ENCODE measurements at places on chromosomes 1 and 21.

DNA sequence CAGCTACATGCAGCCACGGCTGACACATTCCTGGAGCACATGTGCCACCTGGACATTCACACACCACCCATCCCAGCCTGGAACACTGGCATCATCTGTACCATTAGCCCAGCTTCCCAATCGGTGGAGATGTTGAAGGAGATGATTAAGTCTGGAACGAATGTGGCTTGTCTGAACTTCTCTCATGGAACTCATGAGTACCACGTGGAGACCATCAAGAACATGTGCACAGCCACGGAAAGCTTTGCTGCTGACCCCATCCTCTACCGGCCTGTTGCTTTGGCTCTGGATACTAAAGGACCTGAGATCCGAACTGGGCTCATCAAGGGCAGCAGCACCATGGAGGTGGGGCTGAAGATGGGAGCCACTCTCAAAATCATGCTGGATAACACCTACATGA is 25.0 kb upstream of the TRIM33 start:
- no peak for DNase-seq

DNA sequence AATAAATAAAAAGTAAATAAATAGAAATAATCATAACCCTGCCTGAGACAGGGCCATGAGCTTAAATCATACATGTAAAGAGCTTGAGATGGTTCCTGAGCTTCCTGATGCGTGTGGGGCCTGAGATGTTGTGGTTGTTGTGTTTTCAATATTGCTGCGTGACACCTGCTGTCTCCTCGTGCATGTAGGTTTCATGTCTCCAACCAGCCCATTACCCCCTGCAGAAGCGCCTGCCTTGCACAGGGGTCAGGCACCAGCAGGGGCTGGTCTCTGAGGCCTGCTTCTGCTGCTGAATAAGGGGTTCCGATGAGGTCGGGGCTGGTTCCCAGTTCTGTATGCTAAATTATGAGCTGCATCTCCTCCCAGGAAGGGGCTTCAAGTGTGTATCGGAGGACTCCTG is 15.9 kb downstream of the UMODL1 start:
- DNase-seq = no peak

GRCh38 chr1:207823880-207824566 is 72.2 kb downstream of the CD46 start:
- DNase-seq = peak; percentile 100

DNA sequence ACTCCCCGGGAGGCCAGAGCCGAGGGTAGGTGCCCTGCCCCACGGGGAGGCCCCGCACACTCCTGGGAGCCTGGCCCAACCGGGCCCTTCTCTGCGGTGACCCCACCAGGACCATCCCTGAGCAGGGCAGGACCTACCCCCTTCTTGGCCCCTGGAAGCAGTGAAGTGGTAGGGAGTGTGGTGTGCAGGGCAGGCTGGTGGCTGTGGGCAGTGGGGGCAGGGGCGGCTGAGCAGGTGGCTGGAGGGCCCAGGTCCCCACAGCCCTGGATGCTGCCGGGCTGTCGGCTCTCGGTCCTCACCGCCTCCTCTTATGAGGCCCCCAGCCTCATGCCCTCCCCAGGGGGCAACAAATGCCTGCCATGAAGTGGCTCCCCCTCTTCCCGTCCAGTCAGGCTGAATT is 19.5 kb downstream of the PLCH2 start:
- no peak for DNase-seq

DNA sequence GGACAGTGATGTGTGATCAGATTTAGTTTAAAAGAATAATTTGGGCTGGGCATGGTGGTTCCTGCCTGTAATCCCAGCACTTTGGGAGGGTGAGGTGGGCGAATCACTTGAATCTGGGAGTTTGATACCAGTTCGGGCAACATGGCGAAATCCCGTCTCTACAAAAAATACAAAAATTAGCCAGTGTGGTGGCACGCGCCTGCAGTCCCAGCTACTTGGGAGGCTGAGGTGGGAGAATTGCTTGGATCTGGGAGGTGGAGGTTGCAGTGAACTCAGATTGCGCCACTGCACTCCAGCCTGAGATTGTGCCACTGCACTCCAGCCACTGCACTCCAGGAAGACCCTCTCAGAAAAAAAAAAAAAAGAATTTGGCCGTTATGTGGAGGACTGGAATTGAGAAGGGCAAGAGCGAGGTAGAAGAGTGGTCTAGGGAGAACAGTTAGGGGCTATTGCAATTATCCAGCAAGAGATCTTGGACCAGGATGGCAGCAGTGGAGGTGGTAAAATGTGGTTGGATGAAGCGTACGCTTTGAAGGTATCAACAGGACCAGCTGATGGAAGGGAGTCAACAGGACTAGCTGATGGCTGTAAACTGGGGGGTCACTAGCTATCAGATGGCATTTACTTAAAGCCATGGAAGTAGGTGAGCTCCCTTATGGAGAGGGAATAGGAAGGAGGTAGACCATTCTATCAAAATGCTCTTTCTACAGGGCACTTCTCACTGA is 9.6 kb downstream of the BTBD19 start:
- no peak for DNase-seq

GRCh38 chr1:102884238-102884637 is 224.1 kb downstream of the COL11A1 start:
- no peak for DNase-seq

DNA sequence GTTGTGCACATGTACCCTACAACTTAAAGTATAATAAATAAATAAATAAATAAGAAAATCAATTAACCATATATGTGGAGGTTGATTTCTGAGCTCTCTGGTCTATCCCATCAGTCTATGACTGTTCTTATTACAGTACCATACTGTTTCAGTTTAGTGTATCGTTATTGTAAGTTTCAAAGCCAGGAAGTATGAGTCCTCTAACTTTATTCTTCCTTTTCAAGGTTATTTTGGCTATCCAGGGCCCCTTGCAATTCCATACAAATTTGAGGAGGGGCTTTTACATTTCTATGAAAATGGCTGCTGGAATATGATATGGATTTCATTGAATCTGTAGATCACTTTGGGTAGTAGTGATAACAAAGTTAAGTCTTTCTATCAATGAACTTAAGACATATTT is 96.9 kb upstream of the BCL9 start:
- no peak for DNase-seq

- DNase-seq = no peak
Observed at GRCh38 chr1:166906647-166907046, 30.6 kb upstream of the TADA1 start.

DNA sequence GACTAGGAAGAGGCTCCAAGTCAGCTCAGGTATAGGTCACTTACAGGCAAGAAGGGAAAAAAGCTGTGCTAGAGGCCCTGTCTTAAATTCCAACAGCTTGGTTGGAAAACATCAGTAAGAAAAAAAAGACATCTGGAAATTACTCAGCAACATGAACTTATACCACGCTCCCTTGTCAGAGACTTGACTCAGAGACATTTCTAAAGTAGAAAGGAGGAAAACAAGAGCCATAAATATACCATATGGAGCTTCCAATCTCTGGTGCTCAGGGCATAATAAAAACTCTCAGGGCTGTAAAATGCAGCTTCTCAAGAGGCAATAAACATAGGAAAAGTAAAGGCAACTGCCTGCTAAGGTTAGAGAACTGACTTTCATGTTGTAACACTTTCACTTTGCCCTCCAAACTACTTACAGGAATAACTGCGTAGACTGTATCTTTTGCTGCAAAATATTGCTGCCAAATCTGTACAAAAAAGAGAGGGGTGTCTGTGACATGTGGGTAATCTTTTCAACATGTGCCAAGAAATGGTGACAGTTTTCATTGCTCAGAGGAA is 14.7 kb downstream of the ATPAF1 start:
- DNase-seq = no peak

GRCh38 chr21:45302082-45303061 is 14.7 kb upstream of the POFUT2 start:
- DNase-seq = no peak

- no peak for DNase-seq
Observed at GRCh38 chr1:45356186-45356585, 15.9 kb upstream of the MUTYH start.

DNA sequence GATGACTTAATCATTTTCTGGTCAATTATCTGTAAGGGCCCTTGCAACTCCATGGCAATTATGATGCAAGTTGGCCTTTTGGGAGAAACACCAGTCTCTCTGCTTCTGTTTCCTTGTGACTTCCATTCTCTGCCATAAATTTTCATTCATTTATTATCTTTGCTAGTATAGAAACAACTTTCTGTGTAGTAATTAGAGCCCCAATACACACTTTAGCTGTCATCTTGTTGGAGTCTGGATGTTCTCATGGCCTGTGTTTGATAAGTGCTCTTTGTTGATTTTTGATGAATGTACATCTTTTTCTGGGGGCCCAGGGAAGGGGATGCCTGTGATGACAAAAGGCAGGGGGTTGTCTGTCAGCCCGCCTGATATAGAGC is 22.4 kb downstream of the PROX1 start:
- no peak for DNase-seq

- peak; percentile 52 for DNase-seq
Observed at GRCh38 chr21:37266515-37267221, 466 bp downstream of the VPS26C start.

DNA sequence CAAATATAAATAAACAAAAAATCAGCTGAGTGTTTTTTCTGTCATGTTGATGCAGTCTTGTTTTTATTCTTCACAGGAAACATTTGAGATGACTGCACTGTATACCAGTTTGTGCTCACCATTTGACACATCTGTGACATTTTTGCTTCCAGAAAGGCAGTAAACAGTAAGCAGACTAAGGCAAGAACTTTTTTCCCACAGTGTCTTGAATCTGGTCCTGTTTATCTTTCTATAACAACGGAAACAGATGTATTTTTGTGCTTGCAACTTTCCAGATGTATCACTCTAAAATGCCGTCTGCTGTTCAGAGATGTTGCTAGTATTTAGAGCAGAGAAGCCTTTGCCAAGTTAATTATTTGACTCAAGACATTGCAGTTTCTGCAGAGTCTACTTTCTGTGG is 105.5 kb downstream of the ZC3H11B start:
- DNase-seq = no peak

GRCh38 chr1:22420455-22421053 is 31.1 kb upstream of the ZBTB40 start:
- peak; percentile 30 for DNase-seq

DNA sequence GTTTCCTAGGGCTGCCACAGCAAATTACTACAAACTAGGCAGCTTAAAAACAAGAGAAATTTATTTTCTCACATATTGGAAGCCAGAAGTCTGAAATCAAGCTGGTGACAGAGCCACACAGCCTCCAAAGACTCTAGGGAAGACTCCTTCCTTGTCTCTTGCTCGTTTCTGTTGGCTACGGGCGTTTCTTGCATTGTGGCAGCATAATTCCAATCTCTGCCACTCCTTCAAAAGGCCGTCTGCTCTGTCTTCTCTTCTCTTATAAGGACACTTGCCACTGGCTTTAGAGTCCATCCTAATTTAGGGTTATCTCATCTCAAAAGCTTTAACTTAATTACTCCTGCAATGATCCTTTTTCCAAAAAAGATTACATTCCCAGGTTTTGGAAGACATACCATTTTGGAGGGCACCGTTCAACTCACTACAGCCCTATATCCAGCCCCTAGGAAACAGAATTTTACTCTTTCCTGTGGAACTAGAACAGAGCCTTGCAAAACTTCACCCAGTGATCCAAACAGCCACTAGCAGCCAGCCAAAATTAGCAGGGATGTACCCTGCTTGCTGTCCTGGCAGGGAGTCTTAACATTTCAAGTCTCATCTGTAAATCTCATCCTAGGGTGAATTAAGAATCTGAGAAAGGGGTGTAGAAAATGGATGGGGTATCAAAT is 9.2 kb downstream of the STYXL2 start:
- DNase-seq = no peak

GRCh38 chr1:33295450-33296081 is 25.3 kb downstream of the A3GALT2 start:
- DNase-seq = peak; percentile 26

GRCh38 chr1:205541161-205541886 is 36.9 kb downstream of the CDK18 start:
- no peak for DNase-seq

GRCh38 chr1:189158155-189158554 is 1319.5 kb downstream of the BRINP3 start:
- no peak for DNase-seq

DNA sequence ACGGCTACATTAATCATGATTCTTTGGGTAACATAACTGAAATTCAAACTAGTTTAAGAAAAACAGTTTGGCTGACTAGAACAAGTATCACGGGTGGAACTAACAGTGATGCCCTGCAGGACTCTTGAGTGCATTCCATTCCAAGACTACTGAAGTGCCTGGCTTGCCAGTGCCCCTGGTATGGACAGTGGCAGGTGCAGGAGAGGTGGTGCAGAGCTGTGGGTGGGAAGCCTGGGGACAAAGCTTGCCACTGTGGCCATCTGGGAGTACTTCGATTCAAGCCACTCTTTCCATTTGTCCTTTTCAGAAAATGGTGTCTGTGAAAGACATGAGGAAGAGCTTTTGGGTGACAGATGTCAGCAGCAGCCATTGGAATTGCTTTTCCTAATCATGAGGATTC is 166.5 kb downstream of the RRAGC start:
- no peak for DNase-seq

GRCh38 chr1:117600966-117601365 is 4.9 kb upstream of the TENT5C start:
- no peak for DNase-seq

DNA sequence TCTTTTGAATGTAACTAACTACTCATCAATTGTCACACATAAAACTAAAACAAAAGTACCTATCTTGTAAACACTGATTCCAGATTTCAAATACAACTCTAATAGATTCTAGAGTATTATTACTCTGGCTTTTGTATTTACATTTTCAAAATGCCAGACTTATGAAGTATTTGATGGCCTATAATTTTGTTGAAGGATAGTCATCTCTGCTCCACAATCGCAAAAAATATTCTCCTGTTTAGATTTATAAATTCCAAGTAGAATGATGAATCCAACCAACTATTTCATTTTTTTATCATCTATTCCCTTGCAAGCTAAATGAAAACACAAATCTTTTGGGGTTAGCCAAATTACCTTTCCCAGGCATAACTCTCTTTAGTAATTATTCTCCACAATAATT is 75.0 kb upstream of the GUCA2A start:
- DNase-seq = no peak

DNA sequence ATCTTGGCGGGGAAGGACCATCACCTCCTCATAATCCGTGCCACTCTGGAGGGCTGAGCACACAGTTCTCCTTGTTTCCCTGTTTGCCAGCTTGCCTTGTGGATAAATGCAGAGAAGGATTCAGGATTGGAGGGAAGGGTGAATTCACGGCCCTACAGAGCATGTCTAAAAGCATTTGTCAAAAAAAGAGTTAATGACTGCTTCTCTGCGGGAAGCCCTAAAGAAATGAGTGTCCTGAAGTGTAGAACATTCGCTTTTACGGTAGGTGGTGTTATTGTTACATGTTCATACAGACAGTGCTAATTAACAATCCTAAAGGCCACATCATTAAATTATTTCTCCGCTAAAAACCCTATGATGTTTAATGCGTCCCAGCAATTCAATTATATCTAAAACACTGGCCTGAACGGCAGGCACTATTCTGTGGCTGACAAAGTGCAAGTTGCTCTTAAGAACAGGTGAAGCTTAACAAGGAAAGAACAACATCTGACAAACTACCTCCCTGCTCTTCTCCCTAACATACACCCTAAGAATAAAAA is 112.3 kb upstream of the NFIA start:
- no peak for DNase-seq

Data from LNCaP clone FGC (cell line).